Neuronal stem cell (in vitro differentiated cells): ENCODE measurements at places on chromosomes 7 and 10.

DNA sequence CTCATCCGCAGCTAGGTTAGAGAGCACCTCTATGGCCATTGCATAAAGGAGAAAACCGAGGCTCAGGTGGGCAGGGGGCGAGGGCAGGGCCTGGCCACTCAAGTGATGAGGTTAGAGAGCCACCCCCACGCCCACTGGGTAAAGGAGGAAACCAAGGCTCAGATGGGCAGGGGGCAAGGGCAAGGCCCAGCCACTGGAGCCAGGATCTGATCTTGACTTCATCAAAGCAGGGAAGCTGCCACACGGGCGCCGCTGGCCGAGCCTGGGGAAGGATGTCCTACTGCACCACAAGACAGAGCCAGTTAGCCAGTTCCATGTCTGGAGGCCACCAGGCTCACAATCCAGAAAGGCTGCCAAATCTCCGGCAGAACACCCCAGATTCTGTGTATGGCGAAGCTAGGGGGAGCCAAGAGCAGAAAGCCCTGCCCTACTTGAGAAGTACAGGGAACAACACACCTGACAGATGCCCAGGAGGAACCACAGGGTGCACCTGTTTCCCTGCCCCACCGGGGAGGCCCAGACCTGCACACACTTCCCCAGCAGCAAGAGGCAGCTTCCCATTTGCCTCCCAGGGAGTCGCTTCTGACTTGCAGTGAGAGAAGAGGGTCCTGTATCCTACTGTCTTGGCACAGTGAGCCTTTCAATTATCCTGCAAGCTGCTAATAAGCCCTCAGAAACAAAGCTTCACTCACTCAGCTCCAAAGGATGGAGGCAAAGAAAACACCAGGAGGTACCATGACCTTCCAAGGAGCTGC, 101.9 kb downstream of the TNS3 start:
- peaks cover 48% of the 10 kb centered on the region for H3K4me1 ChIP-seq
- H3K36me3 ChIP-seq = no peaks in the 10 kb centered on the region
- H3K27ac ChIP-seq = peak overlapping the region; percentile 38
- DNase-seq = no peak

- no peaks in the 10 kb centered on the region for H3K36me3 ChIP-seq
- no peak overlapping the region for H3K27ac ChIP-seq
- H3K27me3 ChIP-seq = no peaks in the 10 kb centered on the region
- no peaks in the 10 kb centered on the region for H3K4me1 ChIP-seq
- no peak overlapping the region for H3K4me3 ChIP-seq
Measured at GRCh38 chr7:85095366-85095765, 91.5 kb downstream of the SEMA3D start.

DNA sequence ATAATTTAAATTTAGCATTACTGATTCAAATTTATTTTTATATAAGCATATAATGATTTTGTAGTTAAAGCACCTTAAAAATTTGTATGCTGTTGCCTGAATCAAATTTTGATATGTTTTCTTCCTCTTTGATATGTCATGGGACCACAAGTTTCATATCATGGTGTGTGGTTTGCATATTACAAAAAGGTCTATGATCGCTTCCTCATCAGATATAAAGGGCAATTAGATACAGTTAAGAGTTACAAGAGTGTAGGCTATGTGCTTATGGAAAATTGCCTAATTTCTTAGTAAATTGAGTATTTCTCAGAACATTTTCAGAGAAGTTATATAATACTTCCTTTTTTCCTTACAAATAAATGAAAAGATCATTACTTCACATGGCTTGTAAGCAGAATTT, 22.2 kb downstream of the MRC1 start:
- no peak overlapping the region for H3K27ac ChIP-seq
- no peak for DNase-seq
- H3K4me3 ChIP-seq = no peak overlapping the region
- H3K36me3 ChIP-seq = no peaks in the 10 kb centered on the region
- H3K4me1 ChIP-seq = no peaks in the 10 kb centered on the region

DNA sequence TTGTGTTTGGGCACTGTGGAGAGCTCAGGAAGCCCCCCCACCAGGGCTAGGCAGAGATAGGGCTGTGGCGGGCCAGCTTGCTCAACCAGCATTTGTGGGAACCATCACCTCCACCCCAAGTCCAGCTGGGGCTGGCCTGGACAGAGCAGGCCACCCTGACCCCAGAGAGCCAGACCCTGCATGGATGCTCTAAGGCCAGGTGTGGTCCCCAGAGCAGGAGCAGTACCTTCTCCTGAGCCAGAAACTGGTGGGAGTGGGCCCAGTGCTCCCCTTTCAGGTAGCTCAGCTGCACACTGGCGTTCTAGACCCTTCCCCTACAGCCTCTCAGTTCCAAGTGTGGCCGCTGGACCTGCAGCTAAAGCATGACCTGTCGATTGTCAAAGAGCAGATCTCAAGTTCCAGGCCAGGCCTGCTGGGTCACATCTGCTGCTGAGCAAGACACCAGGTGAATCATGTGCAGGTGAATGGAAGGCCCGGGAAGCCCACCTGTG, 57.2 kb downstream of the RASGEF1A start:
- H3K36me3 ChIP-seq = no peaks in the 10 kb centered on the region
- no peaks in the 10 kb centered on the region for H3K27me3 ChIP-seq
- DNase-seq = no peak

DNA sequence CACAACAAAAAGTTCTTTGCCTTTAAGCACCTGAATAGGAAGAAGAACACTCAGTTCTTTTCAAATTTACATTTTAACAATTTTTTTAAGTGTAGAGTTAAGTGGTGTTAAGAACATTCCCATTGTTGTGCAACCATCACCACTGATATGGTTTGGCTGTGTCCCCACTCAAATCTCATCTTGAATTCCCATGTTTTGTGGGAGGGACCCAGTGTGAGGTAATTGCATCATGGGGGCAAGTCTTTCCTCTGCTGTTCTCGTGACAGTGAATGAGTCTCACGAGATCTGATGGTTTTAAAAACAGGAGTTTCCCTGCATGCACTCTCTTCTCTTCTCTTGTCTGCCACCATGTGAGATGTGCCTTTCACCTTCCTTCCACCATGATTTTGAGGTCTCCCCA, 155.7 kb downstream of the PLXNA4 start:
- H3K27me3 ChIP-seq = no peaks in the 10 kb centered on the region
- no peak overlapping the region for H3K4me3 ChIP-seq
- no peaks in the 10 kb centered on the region for H3K4me1 ChIP-seq
- no peaks in the 10 kb centered on the region for H3K36me3 ChIP-seq

- H3K27me3 ChIP-seq = no peaks in the 10 kb centered on the region
- DNase-seq = peak; percentile 74
- H3K4me1 ChIP-seq = peaks cover 22% of the 10 kb centered on the region
- peak overlapping the region; percentile 89 for H3K27ac ChIP-seq
Measured at GRCh38 chr7:108448584-108449505, 7.4 kb downstream of the NRCAM start.

DNA sequence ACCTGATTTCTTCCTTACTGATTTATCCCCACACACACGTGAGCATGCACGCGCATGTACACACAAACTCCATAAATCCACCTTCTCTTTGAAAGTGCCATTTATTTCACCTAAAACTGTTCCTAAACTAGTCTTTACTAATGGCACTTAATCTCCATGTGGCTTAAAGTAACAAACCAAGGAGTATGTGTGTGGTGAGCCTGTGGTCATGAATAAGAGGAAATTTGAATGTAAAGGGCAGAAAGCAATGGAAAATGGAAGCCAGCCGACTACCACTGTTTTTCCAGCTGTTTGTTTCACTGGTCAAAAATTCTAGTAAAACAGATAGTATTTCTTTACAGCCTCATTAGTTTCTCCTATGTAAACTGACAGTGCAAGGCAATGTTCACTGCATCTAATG, 23.8 kb downstream of the SEMA3C start:
- no peak for DNase-seq
- H3K4me1 ChIP-seq = no peaks in the 10 kb centered on the region
- H3K27me3 ChIP-seq = no peaks in the 10 kb centered on the region

DNA sequence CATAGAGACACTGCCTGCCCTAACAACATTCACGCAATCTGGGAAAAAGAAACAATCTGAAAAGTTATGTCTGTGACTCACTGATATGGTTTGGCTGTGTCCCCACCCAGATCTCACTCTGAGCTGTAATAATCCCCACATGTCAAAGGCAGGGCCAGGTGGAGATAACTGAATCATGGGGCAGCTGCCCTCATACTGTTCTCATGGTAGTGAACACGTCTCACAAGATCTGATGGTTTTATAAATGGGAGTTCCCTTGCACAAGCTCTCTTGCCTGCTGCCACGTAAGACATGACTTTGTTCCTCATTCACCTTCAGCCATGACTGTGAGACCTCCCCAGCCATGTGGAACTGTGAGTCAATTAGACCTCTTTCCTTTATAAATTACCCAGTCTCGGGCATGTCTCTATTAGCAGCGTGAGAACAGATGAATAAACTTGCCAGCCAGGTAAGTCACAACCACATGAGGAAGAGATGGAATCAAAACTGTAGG, 341.5 kb upstream of the AOAH start:
- no peak for DNase-seq
- H3K27ac ChIP-seq = no peak overlapping the region
- no peaks in the 10 kb centered on the region for H3K36me3 ChIP-seq
- no peak overlapping the region for H3K4me3 ChIP-seq

- H3K4me1 ChIP-seq = peaks cover 1% of the 10 kb centered on the region
- no peak for DNase-seq
- H3K36me3 ChIP-seq = no peaks in the 10 kb centered on the region
- no peaks in the 10 kb centered on the region for H3K27me3 ChIP-seq
- H3K27ac ChIP-seq = no peak overlapping the region
Measured at GRCh38 chr7:68733219-68734153, 864.8 kb upstream of the AUTS2 start.

DNA sequence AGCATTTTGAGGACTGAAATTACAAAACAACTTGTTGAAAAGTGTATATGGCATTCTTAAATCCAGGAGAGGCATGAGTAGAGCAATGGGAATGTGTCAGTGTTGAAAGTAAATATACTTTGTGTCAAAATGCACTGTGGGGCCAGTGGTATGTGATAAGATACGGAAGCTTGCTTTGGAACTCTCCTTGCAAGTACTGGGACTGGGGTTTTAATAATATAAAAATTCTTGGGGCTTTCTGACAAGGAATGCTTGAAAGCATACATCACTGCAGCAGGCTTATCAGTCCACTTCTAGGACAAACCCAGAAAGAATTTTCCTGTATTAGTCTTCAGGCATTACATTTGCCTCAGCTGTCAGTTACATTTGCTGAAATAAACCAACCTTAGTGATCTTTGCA, 472.8 kb upstream of the FZD8 start:
- H3K27me3 ChIP-seq = no peaks in the 10 kb centered on the region

DNA sequence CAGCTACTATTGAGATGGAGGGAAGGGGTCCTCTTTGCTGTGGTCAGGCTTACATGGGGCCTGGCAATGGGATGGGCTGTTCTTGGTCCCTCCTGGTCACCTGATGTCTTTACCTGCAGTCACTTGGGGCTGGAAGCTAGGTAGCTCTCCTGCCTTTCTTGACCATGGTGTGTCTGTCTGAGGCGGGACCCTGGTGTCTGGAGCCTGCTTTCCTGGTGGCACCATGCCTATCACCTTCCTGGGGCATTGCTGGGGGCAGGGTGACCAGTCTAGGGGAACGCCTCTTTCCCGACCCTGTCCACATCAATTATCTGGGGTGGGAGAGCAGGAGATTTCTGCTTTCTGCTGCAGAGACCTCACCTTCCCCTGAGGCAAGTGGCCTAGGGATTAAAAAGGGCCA, 55.6 kb downstream of the ARHGAP22 start:
- no peaks in the 10 kb centered on the region for H3K4me1 ChIP-seq
- H3K27me3 ChIP-seq = no peaks in the 10 kb centered on the region
- no peaks in the 10 kb centered on the region for H3K36me3 ChIP-seq
- no peak overlapping the region for H3K27ac ChIP-seq
- no peak overlapping the region for H3K4me3 ChIP-seq

DNA sequence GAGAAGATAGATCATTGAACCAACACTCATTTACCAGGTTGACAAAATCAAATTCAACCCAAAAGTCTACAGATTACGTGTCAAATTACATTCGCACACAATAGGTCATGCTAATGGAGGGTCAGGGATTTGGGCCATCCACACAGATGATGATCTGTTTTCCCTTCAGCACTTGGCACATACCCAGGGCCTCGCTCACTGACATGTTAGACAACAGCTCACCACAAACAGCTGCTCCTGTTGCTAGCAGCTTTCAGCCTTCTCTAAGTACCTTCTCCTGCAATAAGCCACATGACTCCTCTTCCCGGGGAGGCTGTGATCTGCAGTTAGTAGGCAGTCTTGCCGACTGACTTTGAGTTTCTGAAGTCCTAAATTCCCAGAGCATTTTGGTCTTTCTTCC, 18.4 kb downstream of the NKX2-3 start:
- H3K27me3 ChIP-seq = no peaks in the 10 kb centered on the region
- no peak overlapping the region for H3K4me3 ChIP-seq
- no peaks in the 10 kb centered on the region for H3K4me1 ChIP-seq
- DNase-seq = no peak
- H3K27ac ChIP-seq = no peak overlapping the region

GRCh38 chr10:21243748-21244257, 281.7 kb downstream of the SKIDA1 start:
- H3K27ac ChIP-seq = no peak overlapping the region
- no peaks in the 10 kb centered on the region for H3K27me3 ChIP-seq
- no peak overlapping the region for H3K4me3 ChIP-seq

DNA sequence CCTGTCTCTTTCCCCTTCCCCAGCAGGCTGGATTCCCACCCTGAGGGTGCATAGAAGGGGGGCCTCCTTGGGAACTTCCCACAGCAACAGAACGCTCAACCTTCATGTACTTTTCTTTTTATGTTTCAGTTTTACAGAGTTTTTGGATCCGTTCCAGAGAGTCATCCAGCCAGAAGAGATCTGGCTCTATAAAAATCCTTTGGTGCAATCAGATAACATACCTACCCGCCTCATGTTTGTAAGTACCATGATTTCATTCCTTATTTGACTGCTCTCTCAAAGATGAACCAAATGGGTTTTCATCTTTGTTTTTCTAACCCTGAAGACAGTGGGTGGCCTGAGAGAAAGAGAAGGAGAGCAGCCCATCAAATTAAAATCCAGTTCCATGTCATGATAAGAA, 46.7 kb downstream of the PLPP4 start:
- no peak overlapping the region for H3K4me3 ChIP-seq
- no peaks in the 10 kb centered on the region for H3K36me3 ChIP-seq
- no peak for DNase-seq
- H3K4me1 ChIP-seq = no peaks in the 10 kb centered on the region
- no peaks in the 10 kb centered on the region for H3K27me3 ChIP-seq
- H3K27ac ChIP-seq = no peak overlapping the region

DNA sequence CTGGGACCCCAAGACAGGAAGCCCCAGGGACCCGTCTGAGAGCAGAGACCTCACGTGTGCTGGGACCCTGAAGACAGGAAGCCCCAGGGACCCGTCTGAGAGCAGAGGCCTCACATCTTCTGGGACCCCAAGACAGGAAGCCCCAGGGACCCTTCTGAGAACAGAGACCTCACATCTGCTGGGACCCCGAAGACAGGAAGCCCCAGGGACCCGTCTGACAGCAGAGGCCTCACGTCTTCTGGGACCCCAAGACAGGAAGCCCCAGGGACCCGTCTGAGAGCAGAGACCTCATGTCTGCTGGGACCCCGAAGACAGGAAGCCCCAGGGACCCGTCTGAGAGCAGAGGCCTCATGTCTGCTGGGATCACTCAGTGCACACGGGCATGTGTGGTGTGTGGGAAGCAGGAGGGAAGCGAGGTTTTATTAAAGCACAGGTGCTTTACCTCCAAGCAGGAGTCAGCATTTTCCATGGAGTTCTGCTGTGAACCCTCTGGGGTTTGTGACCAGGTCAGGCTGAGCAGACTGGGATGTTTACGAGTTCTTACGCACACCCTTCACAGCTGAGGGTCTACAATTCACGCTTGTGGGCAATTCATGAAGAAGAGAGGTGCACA, 590.6 kb downstream of the DNAJB6 start:
- no peak overlapping the region for H3K4me3 ChIP-seq
- H3K27ac ChIP-seq = no peak overlapping the region
- no peaks in the 10 kb centered on the region for H3K36me3 ChIP-seq
- peaks cover 9% of the 10 kb centered on the region for H3K4me1 ChIP-seq

GRCh38 chr10:28875549-28876081, 198.3 kb downstream of the BAMBI start:
- no peak overlapping the region for H3K27ac ChIP-seq
- no peaks in the 10 kb centered on the region for H3K27me3 ChIP-seq
- no peaks in the 10 kb centered on the region for H3K36me3 ChIP-seq
- H3K4me1 ChIP-seq = no peaks in the 10 kb centered on the region
